ENCODE measurements at places on chromosomes 5 and 9.

DNA sequence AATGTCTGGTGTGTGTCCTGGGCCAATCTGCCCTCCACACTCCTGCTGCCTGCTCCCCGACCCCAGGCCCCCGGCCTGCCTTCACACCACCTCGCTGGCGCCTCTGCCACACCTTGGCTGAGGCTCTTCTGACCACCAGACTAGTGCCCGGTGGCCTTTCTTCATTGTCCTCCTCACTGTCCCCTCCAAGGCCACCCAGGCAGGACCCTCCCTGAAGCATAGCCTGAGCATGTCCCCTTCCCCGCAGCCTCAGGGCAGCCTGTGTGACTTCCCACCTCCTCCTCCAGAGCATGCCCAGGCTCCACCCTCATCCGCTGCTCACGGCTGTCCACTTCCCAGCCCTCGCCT, 154.6 kb downstream of the OLFM1 start:
- DNase-seq, result no peak

- DNase-seq, result no peak
Measured at GRCh38 chr5:112083623-112084022, 326.6 kb upstream of the NREP start.

GRCh38 chr5:3348576-3349535, 246.8 kb upstream of the IRX1 start:
- no peak for DNase-seq

GRCh38 chr9:127614961-127615360, 2.9 kb downstream of the STXBP1 start:
- DNase-seq, result no peak

DNA sequence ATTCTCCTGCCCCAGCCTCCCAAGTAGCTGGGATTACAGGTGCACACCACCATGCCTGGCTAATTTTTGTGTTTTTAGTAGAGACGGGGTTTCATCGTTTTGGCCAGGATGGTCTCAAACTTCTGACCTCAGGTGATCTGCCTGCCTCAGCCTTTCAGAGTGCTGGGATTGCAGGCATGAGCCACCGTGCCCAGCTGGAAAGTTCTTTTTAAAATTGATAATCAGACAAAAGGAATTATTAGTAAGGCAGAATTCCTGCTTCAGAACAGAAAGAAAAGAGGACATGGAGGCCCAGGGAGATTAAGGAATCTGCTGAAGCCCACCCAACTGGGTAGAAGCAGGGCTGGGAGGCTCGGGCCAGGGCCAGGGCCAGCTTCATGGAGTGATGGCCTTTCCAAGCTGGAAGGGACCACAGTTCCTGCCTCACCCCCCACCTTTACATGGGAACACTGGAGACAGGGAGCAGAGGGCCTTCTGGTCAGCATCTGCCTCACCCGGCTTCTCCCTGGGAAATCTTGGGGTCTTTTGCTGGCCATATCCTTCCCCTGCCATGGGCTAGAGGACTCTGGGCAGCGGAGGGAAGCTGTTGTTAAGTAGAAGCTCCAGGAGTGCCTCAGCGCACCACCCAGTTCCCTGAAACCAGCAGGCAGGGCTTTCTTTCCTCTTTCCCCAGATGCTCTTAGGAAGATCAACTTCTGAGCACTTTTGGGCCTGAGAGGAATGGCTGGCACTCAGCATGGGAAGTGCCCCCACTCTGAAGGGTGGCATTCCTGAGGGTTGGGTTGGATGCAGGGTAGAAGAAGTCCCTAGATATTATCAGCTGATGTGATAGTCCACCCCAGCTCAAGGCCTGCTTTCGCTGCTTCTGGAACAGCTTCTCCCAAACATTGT, 70.1 kb downstream of the RGS3 start:
- no peak for DNase-seq

Measured in RPMI7951 (cell line).